ENCODE measurements at places on chromosomes 5 and 9. TPM values are rescaled to one million over a fixed set of nuclear protein-coding genes. Genes with fewer than 3 reads are reported as not detected.

TRIP13 gene
- total RNA-seq = 1.2 TPM

DNA sequence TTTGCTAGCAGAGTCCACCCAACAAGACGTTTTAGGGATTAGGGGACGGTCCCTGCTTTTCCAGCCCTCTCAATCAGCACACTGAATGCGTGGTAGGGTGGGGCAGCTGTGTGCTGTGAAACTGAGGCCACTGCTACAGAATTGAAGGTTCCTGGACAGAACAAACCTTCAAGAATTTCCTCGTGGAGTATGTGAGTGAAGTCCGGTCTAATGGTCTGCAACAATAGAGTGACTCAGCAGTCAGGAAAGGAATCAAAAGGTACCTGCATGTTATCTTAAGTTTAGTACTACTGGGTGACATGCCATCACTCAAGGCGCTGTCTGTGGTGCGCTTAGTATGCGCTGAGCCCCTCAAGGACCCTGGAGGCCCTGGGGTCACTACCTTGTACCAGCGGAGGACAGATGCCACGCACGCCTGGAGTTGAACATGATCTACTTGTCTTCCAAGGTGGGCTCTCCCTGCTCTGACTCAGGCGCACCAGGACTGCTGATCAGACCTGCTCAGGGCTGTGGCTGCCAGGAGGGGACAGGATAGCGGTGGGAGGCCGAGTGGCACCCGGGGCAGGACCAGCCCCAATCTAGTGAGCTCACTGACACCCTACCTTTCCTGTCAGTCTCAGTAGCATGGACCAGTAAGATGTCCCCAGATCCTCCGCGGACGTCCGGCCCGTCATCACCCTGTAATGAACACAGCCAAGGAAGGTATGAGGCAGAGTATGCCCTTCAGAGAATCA lies 50.5 kb downstream of the PRRT1B start:
- DNase-seq = no peak

DNA sequence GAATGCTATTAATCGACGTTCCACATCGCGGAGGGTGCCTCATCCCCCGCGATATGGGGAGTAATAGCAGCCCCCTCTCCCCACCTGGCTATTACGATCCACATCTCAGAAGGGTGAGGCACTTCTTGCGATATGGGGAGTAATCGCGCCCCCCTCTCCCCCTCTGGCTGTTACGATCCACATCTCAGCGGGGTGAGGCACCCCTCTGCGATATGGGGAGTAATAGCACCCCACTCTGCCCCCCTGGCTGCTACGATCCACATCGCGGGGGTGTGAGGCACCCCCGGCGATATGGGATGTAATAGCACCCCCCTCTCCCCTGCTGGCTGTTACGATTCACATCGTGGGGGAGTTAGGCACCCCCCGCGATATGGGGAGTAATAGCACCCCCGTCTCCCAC lies 128.5 kb downstream of the TMEM38B start:
- DNase-seq = no peak

DNA sequence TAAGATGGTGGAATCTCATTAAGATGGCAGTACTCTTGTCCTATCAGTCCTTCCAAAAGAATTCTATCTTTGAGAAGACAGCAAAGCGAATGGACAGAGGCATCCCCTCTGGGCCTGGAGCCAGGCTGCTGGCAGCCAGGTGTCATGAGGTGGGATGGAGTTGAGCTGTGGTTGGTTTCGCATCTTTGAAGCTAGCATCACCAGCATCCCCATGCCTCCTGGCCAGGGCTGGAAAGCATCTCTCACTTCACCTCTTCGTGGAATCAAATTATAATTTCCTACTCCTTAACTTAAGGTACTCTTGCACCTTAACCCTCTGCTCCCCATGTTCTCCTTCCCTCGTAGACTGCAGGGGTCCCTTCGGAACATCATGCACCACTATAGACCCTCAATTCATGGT lies 248.3 kb downstream of the GADD45G start:
- peak; percentile 55 for DNase-seq

- DNase-seq = no peak
Measured at GRCh38 chr9:133994353-133995011, 2.4 kb upstream of the VAV2 start.

DNA sequence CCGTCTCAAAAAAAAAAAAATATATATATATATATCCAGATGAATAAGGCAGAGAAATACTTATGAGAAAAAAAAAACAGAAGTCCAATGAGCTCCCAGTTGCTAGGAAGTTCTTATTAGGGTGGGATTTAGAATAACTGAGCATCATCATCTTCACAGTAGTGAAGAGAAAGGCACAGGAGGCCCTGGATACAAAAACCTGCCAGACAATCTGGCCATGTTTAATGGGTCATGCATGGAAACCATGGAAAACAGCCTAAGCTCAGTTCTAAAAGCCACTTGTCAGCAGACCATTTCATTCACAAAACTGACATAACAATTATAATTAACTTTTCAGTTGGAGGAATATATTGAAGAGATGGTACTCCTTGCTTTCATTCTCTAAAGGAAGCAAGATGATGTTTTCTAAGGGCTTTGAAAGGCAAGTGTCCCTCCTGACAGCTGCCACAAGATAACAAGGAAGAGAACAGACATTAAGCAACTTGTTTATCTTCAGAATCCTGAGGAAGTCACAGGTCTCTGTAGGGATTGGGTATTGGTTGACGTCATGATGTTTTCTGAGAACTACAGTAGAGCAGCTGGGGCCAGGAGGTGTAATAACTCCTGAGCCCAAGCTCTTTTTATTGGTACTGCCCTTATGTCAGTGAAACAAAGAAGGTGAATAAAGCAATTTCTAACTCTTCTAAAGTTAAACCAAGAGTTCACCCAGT lies 463.1 kb downstream of the DMAC1 start:
- no peak for DNase-seq
